ENCODE measurements at places on chromosomes 12 and 14. TPM values are rescaled to one million over a fixed set of nuclear protein-coding genes. Genes with fewer than 3 reads are reported as not detected.

DNA sequence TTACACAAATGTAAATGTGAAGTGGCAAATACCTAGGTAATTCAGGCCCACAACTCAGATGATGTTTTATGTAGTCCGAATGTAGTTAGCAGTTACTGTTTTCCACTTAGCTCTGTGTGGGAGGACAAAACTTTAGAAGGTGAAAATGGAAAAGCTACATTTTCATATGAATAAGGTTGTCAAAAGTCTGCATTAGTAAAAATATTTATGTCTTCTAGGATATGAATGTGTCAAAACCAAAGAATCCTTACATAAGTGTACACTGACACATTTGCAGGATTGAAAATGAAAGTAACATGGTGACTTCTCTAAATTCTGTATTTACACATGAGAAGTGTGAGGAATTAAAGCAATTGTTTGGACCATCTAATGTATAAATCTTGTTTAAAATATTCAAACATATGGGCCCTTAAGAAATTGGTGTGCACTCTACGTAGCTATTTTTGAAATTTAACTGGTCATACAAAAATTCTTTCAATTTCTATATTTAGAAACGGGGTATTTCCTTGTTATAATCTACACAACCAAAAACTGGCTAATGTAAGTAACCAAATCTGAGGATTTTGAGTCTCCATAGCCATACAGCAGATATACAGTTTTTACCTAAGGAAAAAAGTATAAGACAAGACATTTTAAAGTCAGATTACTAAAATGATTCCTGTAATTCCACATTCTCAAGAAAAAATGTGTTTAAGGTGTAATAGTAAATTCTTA, 5.4 kb downstream of the CDKN1B start:
- no peaks in the 10 kb centered on the region for H3K36me3 ChIP-seq
- no peak for DNase-seq
- peak overlapping the region; percentile 97 for H3K27ac ChIP-seq
- no peaks in the 10 kb centered on the region for H3K27me3 ChIP-seq
- peaks cover 40% of the 10 kb centered on the region for H3K4me1 ChIP-seq
- no peak overlapping the region for H3K4me3 ChIP-seq

- no peaks in the 10 kb centered on the region for H3K4me1 ChIP-seq
- no peak overlapping the region for H3K4me3 ChIP-seq
- H3K27ac ChIP-seq = no peak overlapping the region
- no peak for DNase-seq
- no peaks in the 10 kb centered on the region for H3K27me3 ChIP-seq
Observed at GRCh38 chr14:66568220-66568619, 60.3 kb downstream of the GPHN start.

Gene ASCL1
- total RNA-seq = not detected

Gene FAM186B
- total RNA-seq = 0.35 TPM

GRCh38 chr14:88342980-88343379, 19.9 kb upstream of the KCNK10 start:
- DNase-seq = no peak
- no peaks in the 10 kb centered on the region for H3K36me3 ChIP-seq
- no peak overlapping the region for H3K27ac ChIP-seq
- H3K27me3 ChIP-seq = no peaks in the 10 kb centered on the region

Gene KRT83
- total RNA-seq = not detected

Gene PFKM
- total RNA-seq = 13.5 TPM

- H3K36me3 ChIP-seq = no peaks in the 10 kb centered on the region
- no peak overlapping the region for H3K27ac ChIP-seq
- H3K4me1 ChIP-seq = no peaks in the 10 kb centered on the region
- no peak overlapping the region for H3K4me3 ChIP-seq
Observed at GRCh38 chr12:81086342-81086741, 8.5 kb downstream of the ACSS3 start.

- no peak overlapping the region for H3K4me3 ChIP-seq
- no peaks in the 10 kb centered on the region for H3K27me3 ChIP-seq
- H3K27ac ChIP-seq = no peak overlapping the region
- no peaks in the 10 kb centered on the region for H3K4me1 ChIP-seq
- no peaks in the 10 kb centered on the region for H3K36me3 ChIP-seq
- DNase-seq = no peak
Observed at GRCh38 chr14:100899884-100900771, 3.4 kb downstream of the RTL1 start.

Gene PLA2G1B
- 1.6 TPM for total RNA-seq

Gene KRT79
- total RNA-seq = not detected

GRCh38 chr14:28767853-28768741, 1.5 kb downstream of the FOXG1 start:
- no peak overlapping the region for H3K27ac ChIP-seq
- H3K4me1 ChIP-seq = no peaks in the 10 kb centered on the region
- DNase-seq = no peak
- H3K36me3 ChIP-seq = no peaks in the 10 kb centered on the region

Gene PHLDA1
- total RNA-seq = 5.4 TPM

Gene CAPZA3
- not detected for total RNA-seq

DNA sequence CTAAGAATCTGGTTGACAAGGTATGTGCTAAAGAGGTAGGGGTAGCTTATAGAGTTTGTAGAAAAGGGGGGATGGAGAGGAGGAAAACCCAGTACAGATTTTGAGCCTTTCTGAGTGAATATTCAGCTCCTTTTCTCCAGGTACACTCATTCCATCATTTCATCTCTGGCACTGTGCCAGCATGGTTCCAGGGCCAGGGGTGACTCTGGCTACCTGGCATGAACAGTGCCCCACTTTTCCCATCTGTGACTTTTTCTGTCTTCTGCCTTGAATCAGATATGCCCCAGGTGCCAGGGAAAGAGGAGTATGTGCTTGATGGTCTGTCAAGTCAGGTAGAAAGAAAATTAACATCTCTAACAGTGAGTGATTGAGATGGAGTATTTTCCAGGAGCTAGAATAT, 175.7 kb downstream of the CACNA1C start:
- H3K4me3 ChIP-seq = no peak overlapping the region
- DNase-seq = no peak
- H3K4me1 ChIP-seq = no peaks in the 10 kb centered on the region
- no peaks in the 10 kb centered on the region for H3K27me3 ChIP-seq

Data from T-cell (primary cell).